ENCODE measurements at places on chromosomes 5 and 9.

- DNase-seq, result no peak
Measured at GRCh38 chr5:160044391-160044804, 35.5 kb downstream of the TTC1 start.

DNA sequence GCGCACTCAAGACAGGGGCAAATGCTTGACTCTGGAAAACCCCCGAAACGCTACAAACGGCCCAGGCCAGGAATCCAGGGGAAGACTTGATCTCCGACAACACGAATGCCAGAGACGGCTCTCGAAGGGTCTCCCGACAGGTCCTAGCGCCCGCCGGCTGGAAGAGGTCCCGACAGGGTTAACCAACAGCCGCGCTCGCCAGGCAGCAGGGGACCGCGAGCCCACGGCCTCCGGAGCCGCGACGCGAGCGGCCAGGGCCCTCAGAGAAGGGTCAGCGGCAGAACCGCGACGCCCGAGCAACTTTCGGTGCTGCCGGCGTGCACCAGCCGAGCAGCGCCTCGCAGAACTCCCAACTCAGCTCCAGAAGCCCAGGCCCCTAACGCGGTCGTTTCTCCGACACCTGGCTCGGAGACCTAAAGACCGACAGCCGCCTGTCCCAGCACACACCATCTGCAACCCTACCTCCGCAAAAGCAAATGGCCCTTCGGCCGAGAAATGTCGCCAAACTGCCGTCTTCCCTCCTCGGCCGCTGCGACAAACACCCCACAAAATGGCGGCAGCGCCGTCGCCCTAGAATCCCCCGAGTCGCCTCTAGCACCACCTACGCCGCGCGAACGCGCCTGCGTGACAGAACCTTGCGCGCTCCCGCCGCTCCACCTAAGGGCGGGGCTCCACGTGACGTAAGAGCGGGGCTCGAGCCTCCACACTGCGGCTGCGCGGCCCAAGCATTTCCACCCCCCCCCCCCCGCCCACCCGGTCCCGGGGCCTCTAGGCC is at the start of gene CLK4:
Gene CLK4 (minus strand): TSS at position 567 of the 775 bp plus-strand sequence. CDS start 3,634 bp downstream, outside the sequence.
- DNase-seq, result peak; percentile 96

- DNase-seq, result no peak
Measured at GRCh38 chr5:146640285-146640896, 124.4 kb upstream of the GPR151 start.

DNA sequence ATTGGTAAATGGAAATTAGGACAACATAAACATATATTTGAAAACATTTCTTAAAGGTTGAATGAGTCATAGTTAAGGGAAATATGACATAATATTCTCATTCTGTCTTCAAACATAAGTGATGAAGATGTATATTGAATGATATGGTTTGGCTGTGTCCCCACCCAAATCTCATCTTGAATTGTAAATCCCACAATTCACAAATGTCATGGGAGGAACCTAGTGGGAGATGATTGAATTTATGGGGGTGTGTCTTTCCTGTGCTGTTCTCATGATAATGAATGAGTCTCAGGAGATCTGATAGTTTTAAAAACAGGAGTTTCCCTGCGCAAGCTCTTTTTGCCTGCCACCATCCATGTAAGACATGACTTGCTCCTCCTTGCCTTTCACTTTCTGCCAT is 104.4 kb upstream of the MPDZ start:
- DNase-seq, result no peak

GRCh38 chr5:42514754-42515153 is 91.5 kb downstream of the GHR start:
- no peak for DNase-seq

- DNase-seq, result no peak
Measured at GRCh38 chr5:148255456-148255855, 13.1 kb upstream of the SPINK13 start.

- DNase-seq, result no peak
Measured at GRCh38 chr9:96047741-96048103, 172.2 kb downstream of the ERCC6L2 start.

DNA sequence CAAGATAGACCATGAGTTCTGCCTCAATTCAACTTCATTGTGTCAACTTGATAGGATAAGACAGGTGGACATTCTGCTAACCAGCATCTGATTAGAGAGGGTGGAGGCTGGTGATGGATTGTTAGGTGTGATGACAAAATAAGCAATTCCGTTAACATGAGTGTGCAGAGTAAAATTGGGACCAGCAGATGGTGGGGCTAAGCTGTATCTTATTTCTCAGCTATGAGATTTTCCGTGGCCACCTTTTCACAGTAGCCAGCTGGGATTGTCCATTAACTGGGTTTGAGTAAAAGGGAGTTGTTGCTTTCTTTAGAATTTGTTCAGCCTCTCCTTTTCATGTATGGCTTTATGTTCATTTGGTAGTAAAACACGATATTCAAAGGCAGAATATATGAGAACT is 28.8 kb upstream of the TAL2 start:
- DNase-seq, result no peak

- no peak for DNase-seq
Measured at GRCh38 chr9:93288891-93289883, 105.2 kb downstream of the WNK2 start.

GRCh38 chr9:117821954-117822353 is 117.8 kb downstream of the TLR4 start:
- no peak for DNase-seq

GRCh38 chr5:138668451-138669380 is 84.5 kb upstream of the CTNNA1 start:
- peak; percentile 81 for DNase-seq

DNA sequence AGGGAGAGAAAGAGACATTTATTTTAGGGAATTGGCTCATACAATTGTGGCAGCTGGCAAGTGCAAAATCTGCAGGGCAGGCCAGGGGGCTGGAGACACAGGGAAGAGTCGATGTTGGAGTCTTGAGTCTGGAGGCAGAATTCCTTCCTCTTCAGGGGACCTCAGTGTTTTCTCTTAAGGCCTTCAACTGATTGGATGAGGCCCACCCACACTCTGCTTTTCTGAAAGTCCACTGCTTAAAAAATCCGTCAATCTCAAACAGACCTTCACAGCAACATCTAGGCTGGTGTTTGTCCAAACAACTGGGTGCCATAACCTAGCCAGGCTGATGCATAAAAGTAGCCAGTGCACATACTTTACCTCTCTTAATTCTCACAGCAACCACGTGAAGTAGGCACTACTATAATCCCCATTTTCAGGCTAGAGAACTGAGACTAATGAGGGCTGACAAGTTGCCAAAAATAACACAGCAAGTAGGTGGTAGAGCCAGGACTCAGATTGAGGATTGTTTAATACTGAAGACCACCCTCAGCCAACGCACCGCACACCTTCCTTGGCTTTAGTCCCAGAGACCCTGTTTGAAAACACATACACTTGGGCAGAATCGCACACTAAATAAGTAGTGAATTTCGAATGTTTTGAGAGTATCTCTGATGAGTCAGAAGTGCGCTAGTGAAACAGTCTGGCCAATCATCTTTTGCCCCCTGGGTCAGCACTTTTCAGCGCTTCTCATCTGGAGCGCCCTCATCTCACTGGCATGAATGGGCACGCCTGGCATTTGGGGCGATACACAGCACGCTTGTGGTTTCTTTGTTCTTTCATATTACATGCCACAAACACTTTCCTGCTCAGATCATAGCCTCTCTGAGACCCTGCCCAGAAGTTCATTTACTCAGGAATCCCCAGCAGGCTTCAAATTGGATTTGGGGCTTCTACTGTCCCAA is 591.4 kb downstream of the CCDC171 start:
- DNase-seq, result no peak

DNA sequence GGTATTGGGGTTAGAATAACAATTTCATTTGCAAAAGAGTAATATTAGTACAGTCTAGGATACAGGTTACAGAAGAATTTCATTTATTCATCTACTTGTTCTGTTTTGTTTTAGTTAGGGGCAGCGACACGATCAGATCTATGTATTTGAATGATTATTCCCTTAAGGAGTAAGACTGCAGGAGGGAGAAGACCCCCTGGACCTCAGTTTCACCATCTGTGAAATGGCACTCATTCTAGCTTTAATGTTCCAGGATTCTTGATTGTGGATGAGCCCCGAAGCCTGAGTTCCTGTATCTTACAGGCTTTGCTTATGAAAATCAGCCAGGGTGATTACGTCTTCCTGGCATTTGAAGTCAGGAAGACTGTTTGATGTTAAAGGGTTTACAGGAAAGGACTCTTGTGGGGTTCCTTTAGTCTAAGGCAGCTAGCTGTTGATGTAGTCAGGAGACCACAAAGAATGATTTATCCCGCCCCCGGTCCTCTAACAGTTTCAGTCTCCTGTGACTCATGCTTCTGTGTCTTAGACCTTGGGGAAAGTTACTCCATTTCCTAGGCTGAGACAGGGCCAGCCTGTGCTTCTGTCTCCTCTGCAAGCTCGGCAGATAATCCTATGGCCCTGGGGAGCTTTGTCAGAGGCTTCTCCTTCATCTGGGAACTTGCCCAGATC is 11.5 kb downstream of the SMIM3 start:
- DNase-seq, result peak; percentile 78

- no peak for DNase-seq
Measured at GRCh38 chr5:146681585-146682105, 165.7 kb upstream of the GPR151 start.

GRCh38 chr9:111630182-111630963 is 761 bp upstream of the DNAJC25 start:
- no peak for DNase-seq
